Right atrium auricular region (tissue), 2 donors: ENCODE measurements at places on chromosomes 12 and 14.

DNA sequence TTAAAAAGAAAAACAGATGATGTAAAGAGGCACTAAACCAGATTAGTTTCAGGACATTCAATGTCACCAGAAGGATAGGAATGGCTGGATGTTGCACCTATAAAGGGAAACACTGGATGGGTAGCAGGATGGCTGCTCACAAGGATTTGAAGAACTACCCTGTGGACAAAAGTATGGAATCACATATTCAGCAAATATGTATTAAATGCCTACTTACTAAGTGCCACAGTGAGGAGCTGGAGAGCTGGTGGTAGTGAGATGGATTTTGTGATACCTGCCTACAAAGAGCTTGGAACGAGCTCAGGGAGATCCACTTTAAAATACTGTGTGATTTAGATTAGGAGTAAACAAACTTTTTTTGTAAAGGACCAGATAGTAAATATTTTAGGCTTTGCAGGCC lies 316.2 kb downstream of the PAWR start:
- no peak for DNase-seq

DNA sequence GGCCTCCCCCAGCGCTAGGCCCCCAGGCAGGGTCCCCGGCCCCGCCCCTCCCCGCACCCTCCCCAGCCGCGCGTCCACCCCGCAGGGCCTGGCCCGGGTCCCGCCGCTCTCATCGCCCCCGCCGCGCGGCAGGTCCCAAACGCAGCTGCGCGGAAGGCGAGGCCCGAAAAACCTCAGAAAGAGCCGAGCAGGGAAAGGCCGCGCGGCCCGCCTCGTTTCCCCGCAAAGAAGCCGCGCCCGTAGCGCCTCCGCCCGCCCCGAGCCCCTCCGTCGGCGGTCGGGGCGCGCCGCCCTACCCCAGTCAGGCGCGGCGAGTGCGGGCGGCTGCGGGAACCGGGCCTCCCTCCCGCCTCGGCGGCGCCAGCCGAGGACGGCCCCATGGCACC lies 324 bp downstream of the POLE start:
- no peak for DNase-seq

DNA sequence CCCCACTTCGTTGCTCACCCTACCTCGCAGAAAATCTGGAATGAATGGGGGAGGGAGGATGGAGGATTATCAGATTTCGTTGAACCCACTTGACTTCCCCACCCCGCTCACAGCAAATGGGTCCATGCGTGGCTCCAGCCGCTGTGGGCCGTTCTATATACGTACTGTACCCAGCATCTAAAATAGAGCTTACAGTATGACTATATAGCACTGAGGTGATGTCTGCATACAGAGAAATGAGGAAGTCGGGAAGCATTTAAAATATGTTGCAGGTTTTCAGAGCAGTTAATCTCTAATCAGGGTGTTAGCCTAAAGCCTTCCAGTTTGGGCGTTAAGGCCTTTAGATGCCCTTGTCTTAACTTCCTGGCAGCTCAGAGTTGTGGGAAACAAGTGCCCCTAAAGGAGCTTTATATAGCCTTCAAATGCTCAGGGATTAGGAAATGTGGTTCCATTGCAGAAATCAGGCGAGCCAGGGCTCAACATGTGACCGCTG lies 1.4 kb downstream of the BICDL1 start:
- no peak for DNase-seq

- no peak for DNase-seq
These were observed 339.3 kb downstream of the NRXN3 start for GRCh38 chr14:78509516-78509915.

- no peak for DNase-seq
These were observed 26.2 kb downstream of the EGLN3 start for GRCh38 chr14:33924566-33925100.

DNA sequence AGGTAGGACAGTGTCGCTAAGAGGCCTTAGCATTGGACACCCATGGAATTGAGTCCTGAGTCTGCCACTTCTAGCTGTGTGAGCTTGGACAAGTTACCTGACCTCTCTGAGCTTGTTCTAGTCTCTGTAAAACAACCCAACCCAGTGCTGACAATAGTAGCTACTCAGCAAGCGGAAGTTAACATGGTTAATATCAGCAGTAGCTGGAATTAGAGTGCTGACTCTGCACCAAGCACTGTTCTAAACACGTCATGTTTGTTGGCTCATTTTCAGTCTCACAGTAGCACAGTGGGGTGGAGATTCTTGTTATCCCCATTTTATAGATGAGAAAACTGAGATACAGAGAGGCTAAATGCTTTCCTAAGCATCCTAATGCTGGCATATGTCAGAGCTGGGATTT lies 47.5 kb upstream of the RIN3 start:
- DNase-seq: peak; percentile 43

DNA sequence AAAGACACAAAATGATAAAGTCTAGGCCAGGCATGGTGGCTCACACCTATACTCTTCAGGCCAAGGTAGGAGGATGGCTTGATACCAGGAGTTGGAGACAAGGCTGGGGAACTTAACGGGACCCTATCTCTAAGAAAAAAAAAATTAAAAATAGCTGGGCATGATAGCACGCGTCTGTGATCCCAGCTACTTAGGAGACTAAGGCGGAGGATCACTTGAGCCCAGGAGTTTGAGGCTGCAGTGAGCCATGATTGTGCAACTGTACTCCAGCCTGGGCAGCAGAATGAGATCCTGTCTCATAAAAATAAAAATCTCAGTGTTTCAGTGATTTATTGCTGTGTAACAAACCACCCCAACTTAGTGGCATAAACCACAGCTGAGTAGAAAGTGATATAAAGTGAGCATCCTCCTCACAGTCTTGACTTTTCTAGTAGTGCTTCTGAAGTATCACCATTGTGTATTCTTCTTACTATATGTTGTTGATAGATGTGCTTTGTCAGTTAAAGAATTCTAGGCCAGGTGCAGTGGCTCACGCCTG lies 10.6 kb upstream of the ATF1 start:
- no peak for DNase-seq

DNA sequence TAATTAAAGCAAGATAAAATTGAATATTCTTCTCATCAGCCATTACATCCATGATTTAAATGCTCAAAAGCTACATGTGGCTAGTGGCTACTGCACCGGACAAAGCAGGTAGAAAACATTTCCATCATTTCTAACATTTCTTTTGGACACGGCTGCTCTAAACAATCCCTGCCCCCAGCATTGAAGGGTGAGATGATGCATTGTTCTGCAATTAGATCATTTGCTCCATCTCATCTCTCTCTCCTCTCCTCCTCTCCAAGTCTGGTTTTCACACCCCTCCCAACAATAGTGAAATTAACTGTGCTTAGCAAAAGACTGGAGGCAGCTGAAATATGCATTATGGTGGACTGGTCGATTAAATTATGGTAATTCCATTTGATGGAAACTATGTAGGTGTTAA lies 288.5 kb downstream of the KSR2 start:
- no peak for DNase-seq

- DNase-seq: no peak
These were observed 130.6 kb upstream of the MDM1 start for GRCh38 chr12:68462803-68463202.

- no peak for DNase-seq
These were observed 28.5 kb downstream of the FAIM2 start for GRCh38 chr12:49875115-49875720.

DNA sequence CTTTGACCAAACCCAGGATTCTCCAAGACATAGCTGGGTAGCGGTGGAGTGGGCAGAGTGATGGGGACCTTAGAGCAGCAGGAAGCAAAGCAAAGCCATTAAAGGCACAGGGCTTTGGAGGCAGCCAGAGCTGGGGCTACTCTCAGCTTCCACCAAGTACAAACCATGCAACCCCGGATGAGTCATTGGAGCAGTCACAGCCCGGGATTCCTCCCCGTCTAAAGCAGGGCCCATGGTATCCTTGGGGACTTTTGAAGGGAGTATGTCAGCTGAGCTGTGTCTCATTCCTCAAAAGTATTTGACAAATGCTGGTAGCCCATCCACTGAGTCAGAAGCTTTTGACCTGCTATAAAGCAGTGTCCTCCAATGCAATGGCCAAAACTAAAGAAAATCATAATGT lies 9.7 kb upstream of the IFI27 start:
- no peak for DNase-seq

DNA sequence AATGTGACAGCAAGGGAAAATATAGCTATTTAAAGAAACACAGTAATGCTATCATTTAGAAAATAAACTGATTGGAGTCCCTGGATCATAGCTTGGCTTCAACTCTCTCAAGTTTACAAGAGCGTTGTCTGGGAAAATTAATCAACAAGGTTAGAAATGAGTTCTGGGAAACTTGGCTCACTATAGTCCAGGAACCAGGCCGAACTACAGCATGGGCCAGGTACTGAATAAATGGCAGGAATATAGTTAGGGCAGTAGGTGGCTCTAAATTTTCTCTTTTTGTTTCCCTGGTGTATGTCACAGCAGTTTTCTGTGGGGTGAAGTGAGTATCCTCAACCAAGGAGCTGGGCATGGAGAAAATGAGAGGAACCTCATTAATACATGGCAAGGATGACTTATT lies 72.4 kb downstream of the PLBD1 start:
- DNase-seq: no peak

GRCh38 chr12:118050972-118051910 lies 9.7 kb downstream of the WSB2 start:
- DNase-seq: no peak

- no peak for DNase-seq
These were observed 171.0 kb downstream of the BTG1 start for GRCh38 chr12:91974541-91975085.

DNA sequence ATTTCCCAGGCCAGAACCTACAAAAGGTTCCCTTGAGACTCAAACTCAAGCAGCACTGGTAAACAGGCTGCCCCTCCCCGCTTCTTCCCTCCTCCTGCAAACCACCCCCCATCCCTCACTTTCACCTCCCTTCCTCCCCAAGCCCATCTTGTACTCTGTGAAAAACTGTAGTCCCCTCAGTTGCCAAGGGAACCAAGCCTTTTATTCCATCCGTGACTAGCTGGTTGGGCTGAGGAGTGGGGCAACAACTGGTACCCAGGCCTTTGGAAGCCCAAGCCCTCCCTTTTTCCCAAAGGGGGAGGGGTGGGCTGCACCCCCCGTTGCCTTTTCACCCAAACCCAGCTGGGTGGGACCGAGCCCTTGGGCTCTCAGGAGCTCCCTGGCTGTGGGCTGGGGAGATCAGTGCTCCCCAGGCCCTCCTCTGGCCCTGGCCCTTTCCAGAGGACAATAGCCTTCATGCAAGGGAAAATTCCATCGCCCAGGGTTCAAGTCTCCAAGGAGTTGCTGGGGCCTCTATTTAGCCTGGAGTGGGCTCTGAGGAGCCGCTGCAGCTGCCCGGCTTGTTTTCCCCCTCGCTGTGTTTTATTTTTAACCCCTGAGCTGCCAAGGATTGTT lies 61.9 kb downstream of the ZFP36L1 start:
- DNase-seq: no peak

DNA sequence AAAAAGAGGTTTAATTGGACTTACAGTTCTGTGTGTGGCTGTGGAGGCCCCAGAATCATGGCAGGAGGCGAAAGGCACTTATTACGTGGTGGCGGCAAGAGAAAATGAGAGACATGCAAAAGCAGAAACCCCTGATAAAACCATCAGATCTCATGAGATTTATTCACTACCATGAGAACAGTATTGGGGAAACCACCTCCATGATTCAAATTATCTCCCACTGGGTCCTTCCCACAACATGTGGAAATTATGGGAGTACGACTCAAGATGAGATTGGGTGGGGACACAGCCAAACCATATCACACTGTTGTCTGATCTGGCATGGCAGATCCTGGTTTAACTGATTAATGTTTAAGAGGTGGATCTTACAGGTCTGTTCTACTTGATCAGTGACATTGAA lies 5.6 kb downstream of the DDX47 start:
- DNase-seq: no peak

GRCh38 chr12:126093908-126094307 lies 1028.7 kb downstream of the AACS start:
- no peak for DNase-seq

GRCh38 chr14:105067140-105067968 lies 2.1 kb upstream of the GPR132 start:
- no peak for DNase-seq

GRCh38 chr12:22447223-22447622 lies 97.1 kb downstream of the C2CD5 start:
- no peak for DNase-seq

DNA sequence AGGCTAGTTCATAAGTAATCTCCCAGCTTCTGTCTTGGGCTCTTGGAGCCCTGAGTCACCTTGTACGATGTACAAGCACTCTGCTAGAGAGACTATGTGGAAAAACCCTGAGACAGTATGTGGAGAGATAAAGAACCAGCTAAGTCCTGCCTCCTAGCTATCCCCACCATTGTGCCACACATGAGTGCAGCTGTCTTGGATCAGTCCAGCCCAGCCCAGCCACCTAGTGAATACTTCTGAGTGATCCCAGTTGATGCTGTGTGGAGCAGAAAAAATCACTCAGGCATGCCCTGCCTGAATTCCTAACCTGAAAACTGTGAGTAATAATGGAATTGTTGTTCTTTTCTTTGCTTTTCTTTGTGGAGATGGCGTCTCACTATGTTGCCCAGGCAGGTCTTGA lies 5.1 kb upstream of the SERPINA6 start:
- peak; percentile 30 for DNase-seq

- DNase-seq: no peak
These were observed 10.8 kb upstream of the OR11G2 start for GRCh38 chr14:20179880-20180279.

DNA sequence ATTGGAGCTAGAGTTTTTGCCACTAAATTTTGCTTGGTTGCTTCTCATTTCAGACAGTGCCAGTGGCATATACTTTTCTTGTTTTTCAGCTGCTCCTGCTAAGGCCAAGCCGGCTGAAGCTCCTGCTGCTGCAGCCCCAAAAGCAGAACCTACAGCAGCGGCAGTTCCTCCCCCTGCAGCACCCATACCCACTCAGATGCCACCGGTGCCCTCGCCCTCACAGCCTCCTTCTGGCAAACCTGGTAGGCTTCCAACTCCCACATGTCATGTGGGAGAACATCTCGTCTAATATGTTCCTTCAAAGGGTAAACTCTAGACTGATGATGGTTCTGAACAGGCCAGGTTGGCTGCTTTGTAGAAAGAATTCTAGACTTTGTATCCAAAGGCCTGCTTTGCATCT lies 11.0 kb downstream of the DLST start:
- DNase-seq: no peak

DNA sequence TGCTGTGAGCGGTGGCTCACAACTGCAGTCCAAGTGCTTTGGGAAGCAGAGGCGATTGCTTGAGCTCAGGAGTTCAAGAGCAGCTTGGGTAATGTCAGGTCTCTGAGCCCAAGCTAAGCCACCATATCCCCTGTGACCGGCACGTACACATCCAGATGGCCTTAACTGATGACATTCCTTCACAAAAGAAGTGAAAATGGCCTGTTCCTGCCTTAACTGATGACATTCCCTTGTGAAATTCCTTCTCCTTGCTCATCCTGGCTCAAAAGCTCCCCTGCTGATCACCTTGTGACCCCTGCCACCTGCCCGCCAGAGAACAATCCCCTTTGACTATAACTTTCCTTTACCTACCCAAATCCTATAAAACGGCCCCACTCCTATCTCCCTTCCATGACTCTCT lies 48.6 kb downstream of the SLC25A47 start:
- DNase-seq: no peak

DNA sequence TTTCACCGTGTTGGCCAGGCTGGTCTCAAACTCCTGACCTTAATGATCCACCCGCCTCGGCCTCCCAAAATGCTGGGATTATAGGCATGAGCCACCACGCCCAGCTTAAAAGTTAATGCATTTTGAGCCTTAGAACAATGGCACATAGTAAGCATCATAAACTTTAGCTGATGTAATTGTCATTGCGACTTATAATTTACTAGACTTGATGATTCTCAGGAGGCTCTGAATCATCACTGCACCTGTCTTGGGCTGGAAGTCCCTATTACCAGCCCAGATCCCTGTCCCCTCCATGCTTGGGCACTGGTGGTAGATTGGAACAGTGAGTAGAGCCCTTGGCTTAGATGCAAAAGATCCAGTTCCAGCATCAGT lies 26.1 kb downstream of the KMT5A start:
- DNase-seq: no peak
